ENCODE measurements at places on chromosomes 7 and 10. TPM values are rescaled to one million over a fixed set of nuclear protein-coding genes. Genes with fewer than 3 reads are reported as not detected.

IDI2 gene
- not detected for total RNA-seq

HMX3 gene
- total RNA-seq, result not detected

GBX1 gene
- total RNA-seq, result not detected

GRCh38 chr10:100468978-100469377 is 6.2 kb downstream of the WNT8B start:
- no peak overlapping the region for H3K27ac ChIP-seq
- H3K4me1 ChIP-seq, result no peaks in the 10 kb centered on the region
- peaks cover 36% of the 10 kb centered on the region for H3K27me3 ChIP-seq
- no peaks in the 10 kb centered on the region for H3K36me3 ChIP-seq
- H3K4me3 ChIP-seq, result no peak overlapping the region

DNA sequence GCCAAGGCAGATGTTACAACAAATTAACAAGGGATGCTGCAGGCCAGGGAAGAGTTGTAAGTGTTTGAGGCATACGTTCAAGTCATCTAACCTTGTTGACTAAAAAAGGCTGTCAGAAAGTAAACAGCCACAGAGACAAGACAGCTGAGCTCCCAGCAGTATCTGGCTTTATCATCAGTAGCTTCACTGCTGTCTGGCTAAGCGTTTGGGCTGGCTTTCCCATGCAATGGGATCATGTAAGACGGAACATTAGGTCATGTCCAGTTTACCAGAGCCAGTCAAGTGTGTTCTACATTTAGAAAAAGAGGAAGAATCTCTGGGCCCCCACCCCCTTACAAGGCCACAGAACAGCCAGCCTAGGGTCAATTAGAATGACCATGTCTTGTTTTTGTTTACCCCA is 51.3 kb upstream of the GSAP start:
- H3K4me1 ChIP-seq, result peaks cover 32% of the 10 kb centered on the region
- no peak overlapping the region for H3K4me3 ChIP-seq
- DNase-seq, result no peak
- no peak overlapping the region for H3K27ac ChIP-seq
- H3K36me3 ChIP-seq, result no peaks in the 10 kb centered on the region

DNA sequence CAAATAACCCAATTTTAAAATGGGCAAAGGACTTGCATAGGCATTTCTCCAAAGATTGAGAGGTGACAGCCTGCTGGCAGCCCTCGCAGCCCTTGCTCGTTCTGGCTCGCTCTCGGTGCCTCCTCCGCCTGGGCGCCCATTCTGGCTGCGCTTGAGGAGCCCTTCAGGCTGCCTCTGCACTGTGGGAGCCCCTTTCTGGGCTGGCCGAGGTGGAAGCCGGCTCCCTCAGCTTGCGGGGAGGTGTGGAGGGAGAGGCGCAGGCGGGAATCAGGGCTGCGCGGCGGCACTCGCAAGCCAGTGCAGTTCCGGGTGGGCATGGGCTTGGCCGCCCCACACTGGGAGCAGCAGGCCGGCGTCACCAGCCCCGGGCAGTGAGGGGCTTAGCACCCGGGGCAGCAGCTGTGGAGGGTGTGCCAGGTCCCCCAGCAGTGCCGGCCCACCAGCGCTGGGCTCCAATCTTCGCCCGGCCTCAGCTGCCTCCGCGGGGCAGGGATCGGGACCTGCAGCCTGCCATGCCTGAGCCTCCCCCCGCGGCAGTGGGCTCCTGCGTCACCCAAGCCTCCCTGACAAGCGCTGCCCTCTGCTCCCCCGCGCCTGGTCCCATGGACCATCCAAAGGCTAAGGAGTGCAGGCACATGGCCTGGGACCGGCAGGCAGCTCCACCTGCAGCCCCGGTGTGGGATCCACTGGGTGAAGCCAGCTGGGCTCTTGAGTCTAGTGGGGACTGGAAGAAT is 54.0 kb upstream of the GALNT17 start:
- H3K36me3 ChIP-seq, result no peaks in the 10 kb centered on the region
- H3K27me3 ChIP-seq, result no peaks in the 10 kb centered on the region
- DNase-seq, result no peak
- H3K4me1 ChIP-seq, result no peaks in the 10 kb centered on the region
- H3K4me3 ChIP-seq, result no peak overlapping the region

- peaks cover 12% of the 10 kb centered on the region for H3K4me1 ChIP-seq
- peaks cover 39% of the 10 kb centered on the region for H3K36me3 ChIP-seq
- H3K4me3 ChIP-seq, result no peak within 1 kb of the TSS
- H3K27ac ChIP-seq, result no peak within 1 kb of the TSS
- no peaks in the 10 kb centered on the region for H3K27me3 ChIP-seq
- DNase-seq, result no peak
These were observed at the start of gene CLDN15 for GRCh38 chr7:101237206-101238067. Gene CLDN15, minus strand, starts transcription at chr7:101237802. Its CDS starts 221 bp downstream, at chr7:101237581.

DNA sequence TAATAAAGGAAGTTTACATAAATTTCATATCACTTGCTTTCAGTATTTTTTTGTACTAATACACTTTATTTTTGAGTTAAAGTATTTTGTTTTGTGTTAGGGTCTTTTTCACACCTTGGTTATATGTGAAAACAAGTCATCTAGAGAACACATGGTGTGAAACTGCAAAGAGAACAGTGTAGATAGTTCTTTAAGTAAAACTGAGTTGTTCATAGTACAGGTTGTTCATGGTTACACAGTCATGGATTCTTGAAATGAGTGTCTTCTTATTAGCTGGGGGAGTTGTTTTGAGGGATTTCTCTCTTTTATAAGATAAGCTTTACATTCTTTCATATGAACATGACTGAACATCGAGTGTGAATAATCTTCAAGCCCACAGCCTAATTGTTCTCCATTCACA is 244.2 kb downstream of the THSD7A start:
- no peak for DNase-seq
- H3K27ac ChIP-seq, result no peak overlapping the region
- H3K36me3 ChIP-seq, result no peaks in the 10 kb centered on the region
- no peaks in the 10 kb centered on the region for H3K4me1 ChIP-seq

- DNase-seq, result no peak
- H3K4me1 ChIP-seq, result no peaks in the 10 kb centered on the region
- H3K27me3 ChIP-seq, result no peaks in the 10 kb centered on the region
- H3K27ac ChIP-seq, result no peak overlapping the region
These were observed 34.6 kb downstream of the MPLKIP start for GRCh38 chr7:40099837-40100236.

- no peak overlapping the region for H3K4me3 ChIP-seq
- no peaks in the 10 kb centered on the region for H3K4me1 ChIP-seq
- H3K36me3 ChIP-seq, result no peaks in the 10 kb centered on the region
- H3K27me3 ChIP-seq, result no peaks in the 10 kb centered on the region
- DNase-seq, result no peak
These were observed 63.2 kb upstream of the FGFR2 start for GRCh38 chr10:121661451-121661851.

CWF19L1 gene
- total RNA-seq, result 41.8 TPM

CFTR gene
- not detected for total RNA-seq

LRRC72 gene
- not detected for total RNA-seq

DNA sequence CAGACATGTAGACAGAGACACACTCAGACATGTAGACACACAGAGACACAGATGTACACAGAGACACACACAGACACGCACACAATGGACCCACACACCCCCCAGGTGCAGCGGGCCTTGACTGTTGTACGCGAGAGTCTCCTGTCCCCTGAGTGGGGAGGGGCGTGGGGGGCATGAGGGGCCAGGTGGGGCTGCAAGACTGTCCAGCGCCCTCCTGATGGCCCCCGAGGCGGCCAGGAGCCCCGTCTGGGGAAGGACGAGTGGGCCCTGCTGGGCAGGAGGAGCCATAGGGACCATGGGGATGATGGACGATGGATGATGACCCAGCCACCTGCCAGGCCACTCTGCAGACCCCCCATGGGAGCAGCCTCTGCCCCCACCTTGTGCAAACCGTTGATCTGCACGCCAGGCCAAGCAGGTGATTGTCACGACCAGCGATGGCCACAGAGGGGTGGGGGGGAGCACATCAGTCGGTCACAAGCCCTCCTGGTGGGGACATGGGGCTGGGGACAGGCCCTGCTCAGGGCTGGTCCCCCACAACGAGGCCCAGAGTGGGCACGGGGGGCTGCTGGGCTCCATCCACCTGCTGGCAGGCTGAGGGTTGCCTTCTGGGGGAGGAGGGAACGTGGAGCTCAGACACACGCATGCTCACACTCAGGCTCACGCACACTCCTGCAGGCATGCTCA is 11.6 kb downstream of the VENTX start:
- H3K4me3 ChIP-seq, result no peak overlapping the region
- no peaks in the 10 kb centered on the region for H3K36me3 ChIP-seq
- H3K4me1 ChIP-seq, result peaks cover 5% of the 10 kb centered on the region
- no peak overlapping the region for H3K27ac ChIP-seq
- H3K27me3 ChIP-seq, result peaks cover 16% of the 10 kb centered on the region

PTF1A gene
- not detected for total RNA-seq

AFAP1L2 gene
- 1.3 TPM for total RNA-seq

DNA sequence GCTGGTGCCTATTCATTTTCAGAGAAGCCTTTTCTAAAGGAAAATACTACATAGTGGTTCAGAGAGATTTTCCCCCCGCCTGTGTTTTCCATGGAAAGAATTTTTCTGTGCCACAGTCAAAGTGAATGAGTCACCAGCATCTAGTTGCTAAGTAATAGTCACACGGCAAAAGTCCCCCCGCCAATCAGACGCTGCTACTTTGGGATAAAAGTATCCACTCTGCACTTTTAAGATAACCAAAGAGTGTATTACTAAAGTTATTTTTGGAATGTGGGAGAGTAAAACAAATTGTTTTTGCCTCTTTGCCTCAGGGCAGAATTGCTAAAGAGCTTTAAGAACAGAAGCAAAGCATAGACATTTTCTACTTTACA is 23.5 kb downstream of the ABLIM1 start:
- no peak overlapping the region for H3K27ac ChIP-seq
- H3K4me1 ChIP-seq, result peaks cover 27% of the 10 kb centered on the region
- no peak overlapping the region for H3K4me3 ChIP-seq
- no peaks in the 10 kb centered on the region for H3K36me3 ChIP-seq
- DNase-seq, result no peak

DNA sequence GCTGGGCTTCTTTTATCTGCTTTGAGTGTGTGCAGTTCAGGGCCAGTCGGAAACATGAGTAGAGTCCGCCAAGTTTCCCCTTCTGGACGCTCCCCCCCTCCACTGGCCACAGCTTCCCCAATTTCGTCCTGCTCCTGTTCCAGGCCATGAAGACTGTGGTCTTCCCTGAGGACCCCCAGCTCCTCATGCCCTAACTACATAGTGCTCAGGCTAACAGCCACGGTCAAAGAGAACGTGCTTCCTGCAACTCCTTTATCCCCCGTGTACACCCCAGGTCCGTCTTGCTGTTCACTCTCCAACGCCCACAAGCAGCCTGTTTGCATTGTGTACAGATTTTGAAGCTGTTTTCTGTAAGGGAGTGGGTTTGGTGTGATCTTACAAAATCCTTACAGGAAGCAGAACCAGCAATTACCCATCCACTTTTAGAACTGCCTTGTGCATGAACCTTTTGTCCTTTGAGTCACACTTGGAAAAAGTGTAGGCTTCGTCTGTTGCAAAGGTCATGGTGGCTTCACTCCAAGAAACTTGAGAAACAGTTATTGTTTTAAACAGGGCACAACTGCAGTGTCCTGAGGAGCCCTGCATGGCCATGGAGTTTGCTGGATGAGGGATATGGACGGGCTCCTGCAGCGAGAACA is 77.0 kb upstream of the FAM20C start:
- DNase-seq, result no peak
- no peaks in the 10 kb centered on the region for H3K4me1 ChIP-seq
- no peaks in the 10 kb centered on the region for H3K36me3 ChIP-seq
- no peak overlapping the region for H3K4me3 ChIP-seq
- H3K27ac ChIP-seq, result no peak overlapping the region

CALHM1 gene
- total RNA-seq, result 0.40 TPM

- no peak for DNase-seq
- H3K27ac ChIP-seq, result no peak overlapping the region
- H3K36me3 ChIP-seq, result no peaks in the 10 kb centered on the region
- peaks cover 4% of the 10 kb centered on the region for H3K4me1 ChIP-seq
These were observed 52.6 kb downstream of the CHST3 start for GRCh38 chr10:72016608-72017300.

GRCh38 chr7:36605261-36606051 is 118.8 kb downstream of the AOAH start:
- DNase-seq, result no peak
- H3K36me3 ChIP-seq, result no peaks in the 10 kb centered on the region
- no peak overlapping the region for H3K27ac ChIP-seq
- H3K27me3 ChIP-seq, result no peaks in the 10 kb centered on the region
- no peak overlapping the region for H3K4me3 ChIP-seq

FAM237B gene
- total RNA-seq, result not detected

DNA sequence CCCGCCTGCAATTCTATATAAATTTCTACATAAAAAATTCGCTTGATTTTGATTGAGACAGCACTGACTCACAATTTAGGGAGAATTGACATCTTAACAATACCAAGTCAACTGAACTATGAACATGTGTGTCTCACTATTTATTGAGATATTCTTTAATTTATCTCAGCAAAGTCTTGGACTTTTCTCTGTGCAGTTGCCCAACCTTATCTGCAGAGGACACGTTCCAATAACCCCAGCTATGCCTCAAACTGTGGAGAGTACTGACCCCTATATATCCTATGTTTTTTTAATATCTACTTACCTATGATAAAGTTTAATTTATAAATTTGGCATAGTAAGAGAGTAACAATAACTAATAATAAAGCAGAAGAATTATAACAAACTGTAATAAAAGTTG is 69.4 kb upstream of the PIP4K2A start:
- DNase-seq, result no peak
- H3K36me3 ChIP-seq, result no peaks in the 10 kb centered on the region
- no peaks in the 10 kb centered on the region for H3K4me1 ChIP-seq
- H3K4me3 ChIP-seq, result no peak overlapping the region

DNA sequence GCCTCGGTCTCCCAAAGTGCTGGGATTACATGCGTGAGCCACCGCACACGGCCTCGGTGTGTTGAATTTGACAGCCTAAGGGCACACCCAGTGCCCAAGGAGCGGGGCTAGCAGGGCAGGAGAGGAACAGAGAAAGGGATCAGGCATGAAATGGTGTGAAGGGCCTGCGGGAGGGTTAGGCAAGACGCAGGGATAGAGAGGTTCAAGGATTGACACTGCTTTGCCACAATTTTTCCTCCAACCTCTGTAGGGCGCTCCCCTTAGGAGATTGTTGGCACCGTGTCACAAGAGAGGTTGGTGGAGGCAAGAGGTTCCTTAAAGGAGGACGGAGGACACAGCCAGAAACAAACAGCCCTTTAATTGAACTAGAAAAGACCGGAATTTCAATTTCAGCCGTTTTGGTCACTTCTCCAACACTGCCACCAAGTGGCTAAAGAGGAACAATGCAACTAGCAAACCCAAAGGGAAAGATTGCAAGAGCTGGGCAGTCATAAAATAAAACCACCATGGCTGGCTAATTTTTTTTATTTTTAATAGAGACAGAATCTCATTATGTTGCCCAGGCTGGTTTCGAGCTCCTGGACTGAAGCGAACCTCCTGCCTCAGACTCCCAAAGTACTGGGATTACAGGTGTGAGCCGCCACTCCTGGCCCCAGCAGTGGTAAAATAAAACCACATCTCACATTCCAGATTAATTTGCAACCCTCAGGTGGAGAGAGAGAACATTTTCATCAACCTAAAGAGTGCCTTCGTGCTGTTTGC is 6.9 kb upstream of the CREB3L2 start:
- no peaks in the 10 kb centered on the region for H3K27me3 ChIP-seq
- H3K36me3 ChIP-seq, result no peaks in the 10 kb centered on the region
- H3K4me3 ChIP-seq, result no peak overlapping the region
- H3K27ac ChIP-seq, result no peak overlapping the region

Data from activated B cell treated with CpG ODN at 0.5 μM for 24 hours (primary cell).